ENCODE measurements at places on chromosomes 7 and 10.
A peak's percentile ranks its signal among the peaks of the same experiment; 100 is the strongest.

DNA sequence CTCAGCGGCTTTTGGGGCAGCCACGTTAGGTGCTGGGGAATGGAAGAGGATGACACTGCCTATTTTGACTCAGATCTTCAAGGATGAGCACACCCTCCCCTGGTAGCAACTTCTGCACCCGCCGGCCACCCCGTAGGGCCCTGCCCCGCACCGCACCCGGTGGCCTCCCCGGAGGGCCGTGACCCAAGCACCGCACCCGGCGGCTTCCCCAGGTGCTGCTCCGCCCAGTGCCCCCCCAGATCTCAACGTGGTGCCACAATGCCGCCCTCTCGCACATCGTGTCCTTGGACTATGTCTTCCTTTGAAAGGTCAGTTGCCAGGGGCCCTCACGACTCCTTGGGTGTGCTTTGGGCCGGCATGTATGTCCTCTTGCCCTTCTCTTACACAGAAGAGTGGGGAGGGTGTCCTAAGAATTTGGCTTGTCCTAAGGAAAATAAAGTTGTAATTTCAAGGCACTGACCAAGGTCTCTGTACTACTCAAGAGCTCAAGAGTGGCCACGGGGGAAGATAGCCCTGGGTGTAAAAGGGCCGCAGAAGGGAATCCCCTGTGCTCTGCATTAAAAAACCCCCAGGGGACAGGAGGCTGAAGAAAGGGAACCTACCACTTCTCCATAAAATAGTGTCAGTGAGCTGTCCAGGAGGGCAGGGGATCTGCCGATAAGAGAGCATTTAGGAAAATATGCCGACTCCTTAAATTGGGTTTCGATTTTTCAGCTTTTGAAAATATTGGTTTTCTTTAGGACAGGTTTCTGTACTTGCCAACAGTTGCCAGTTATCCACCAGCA lies 1.6 kb upstream of the LANCL2 start:
- no peak for DNase-seq

DNA sequence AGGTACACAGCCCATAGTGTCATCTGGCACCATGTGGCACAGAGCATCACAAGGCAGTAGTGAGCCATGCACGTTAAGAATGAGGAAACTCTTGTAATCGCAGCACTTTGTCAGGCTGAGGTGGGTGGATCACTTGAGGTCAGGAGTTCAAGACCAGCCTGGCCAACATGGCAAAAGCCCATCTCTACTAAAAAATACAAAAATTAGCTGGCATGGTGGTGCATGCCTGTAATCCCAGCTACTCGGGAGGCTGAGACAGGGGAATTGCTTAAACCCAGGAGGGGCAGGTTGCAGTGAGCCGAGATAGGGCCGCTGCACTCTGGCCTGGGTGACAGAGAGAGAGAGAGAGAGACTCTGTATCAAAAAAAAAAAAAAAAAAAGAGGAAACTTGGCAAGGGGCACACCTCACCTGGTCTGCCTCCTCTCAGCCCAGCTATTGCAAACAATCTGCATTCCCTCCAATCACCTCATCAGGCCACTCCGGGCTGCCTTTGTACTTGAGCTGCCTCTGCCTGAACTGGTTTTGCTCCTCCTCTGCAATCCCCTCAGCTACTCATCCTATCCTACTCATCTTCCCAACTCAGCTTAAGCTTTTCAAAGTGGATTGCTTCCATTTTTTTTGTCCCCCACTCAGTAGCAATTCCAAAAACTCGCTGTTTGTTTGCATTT lies 46.0 kb upstream of the OPTN start:
- DNase-seq: no peak

DNA sequence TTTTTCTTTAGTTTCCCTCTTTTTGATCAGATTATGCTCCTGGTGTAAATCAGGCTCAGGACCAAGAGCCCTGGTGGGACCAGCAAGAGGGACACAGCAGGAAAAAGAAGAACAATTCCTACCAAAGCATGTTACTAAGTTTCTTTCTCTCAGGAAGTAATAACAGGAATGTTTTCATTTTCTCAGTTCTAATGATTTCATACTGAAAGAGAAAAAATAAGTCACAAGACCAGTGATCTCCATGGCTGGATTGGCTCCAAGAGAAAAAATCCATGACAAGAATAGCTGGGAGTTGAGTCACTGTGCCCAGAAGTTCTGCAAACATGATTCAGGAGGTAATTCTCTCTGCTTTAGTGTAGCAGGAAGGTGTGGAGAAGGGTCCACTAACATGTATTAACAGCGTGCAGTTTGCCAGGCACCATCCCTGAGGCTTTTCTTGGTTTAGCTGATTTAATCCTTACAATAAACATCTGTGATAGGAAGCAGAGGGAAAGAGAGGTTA lies 23.8 kb upstream of the IFIT2 start:
- no peak for DNase-seq

- DNase-seq: no peak
Measured at GRCh38 chr7:25583621-25584020, 355.3 kb upstream of the NPVF start.

DNA sequence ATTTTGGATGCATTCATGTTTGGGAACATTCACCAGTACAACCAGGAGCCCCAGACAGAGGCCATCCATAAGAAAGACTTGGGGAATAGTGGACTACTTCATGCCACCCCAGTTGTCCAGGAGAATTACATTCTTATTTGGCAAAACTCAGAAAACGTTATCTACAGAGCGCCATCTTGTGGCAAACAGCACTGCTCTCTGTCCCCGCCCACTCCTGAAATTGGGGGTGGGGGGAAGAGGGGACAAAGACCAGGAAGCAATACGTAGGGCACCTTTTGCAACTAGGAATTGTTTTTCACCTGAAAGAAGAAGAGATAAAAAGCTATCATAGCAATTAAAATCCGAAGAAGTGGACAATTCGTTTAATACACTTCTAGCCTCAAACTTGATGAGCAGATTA lies 134.6 kb upstream of the MGMT start:
- DNase-seq: no peak

DNA sequence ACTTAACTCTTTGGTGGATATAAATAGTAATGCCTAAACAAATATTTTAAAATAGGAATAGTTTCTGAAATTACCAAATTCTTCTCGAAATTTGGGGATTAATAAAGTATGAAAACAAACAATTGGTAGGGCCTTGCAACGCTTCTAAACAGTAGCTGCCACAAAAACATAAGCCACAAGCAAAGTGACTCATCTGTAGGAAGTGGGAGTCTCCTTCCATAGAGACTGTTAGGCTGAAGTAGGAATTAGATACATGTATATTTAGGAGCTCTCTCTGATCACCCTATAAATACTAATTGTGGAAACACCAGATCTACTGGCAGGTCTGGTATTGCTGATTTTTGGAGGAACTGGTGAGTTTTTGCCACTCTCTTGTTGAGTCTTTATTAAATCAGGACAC lies 5.7 kb upstream of the LMOD2 start:
- no peak for DNase-seq

DNA sequence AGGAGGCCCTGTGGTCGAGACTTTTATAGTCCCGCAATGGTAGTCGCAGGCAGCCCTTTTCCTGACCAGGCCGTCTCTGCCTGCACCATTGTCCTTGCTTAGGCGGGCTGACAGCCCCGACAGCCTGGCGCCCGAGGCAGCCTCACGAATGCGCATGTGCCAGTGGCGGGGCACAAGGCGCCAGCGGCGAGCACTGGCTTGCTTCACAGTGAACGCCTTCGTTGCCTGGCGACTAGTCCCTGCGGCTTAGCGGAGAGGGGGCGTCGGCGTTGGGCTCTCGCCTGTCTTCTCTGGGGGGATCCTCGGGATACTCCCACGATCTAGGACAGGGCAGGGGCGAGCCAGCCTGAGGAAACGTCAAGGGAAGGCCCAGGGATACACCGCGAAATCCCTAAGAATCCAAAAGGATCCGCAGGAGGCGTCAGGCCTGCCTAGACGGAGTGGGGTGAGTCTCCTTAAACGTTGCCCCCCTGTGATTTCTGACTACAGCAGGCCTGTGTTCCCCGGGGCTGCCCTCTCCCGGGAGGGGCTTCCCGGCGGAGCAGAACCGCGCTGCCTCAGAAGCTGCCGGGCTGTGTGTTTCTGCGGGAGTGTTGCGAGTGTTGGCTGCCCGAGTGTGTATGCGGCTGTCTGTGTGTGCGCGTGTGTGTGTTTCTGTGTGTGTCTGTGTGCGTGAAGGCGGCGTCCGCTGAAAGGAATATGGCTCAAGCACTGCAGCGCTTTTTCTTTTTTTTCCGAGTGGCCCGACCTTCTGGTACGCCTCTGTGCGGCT lies 20.5 kb upstream of the ZNF273 start:
- peak; percentile 42 for DNase-seq

DNA sequence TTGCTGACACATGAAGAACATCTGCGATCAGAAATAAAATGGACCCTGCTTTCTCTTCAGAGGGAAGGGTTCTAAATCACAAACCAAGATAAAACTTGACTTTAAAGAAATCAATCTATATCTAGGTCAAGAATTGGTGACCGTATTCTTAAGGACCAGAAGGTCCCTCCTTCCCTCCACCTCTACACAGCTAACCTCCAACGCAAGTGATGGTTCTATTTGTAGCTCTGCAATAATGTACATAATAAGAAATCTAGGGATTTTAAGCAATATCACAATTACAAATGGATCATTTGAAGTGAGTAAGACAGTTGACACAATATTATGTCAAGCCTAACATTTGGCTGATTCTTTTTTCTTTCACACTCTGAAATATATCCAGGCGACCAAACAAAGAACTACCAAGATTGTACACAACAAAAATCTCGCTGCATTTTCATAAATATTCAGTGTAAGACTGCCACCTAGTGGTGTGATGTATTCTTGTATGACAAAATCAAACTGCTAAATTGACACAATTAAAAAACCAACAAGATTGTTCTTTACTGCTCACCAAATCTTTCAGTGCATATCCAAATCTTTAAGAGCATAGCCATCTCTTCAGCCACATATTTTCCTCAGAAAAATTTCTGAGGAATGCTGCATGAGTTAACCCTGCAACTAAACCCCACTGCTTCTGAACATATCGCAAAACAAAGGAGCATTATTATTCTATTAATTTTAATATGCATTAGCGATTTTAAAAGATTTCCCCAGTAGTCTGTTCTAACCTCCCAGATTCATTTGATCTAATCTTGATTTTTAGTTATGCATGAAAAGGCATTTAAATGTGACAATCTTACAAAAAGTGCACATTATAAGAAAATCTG lies 44.5 kb downstream of the ICA1 start:
- DNase-seq: no peak

DNA sequence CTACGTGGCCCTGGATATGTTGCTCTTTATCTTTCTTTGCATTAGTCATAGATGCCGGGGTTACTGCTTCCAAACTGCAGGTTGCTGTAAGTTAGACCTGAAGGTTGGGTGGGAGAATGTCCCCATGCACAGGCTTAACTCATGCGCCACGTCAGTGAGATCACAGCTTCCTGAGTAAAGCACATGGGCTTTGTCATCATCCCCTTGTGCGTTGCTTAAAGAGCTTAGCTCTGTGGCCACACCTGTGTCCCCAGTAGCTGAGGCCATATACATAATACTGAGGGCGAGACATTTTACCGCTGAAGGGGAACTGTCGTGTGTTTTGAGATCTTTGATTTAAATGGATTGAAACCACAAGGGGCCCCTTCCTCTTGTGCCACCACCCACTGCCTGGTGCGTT lies 45.8 kb upstream of the BTBD16 start:
- DNase-seq: no peak

- no peak for DNase-seq
Measured at GRCh38 chr7:14734839-14735321, 167.7 kb downstream of the DGKB start.

- DNase-seq: peak; percentile 76
Measured at GRCh38 chr7:127392182-127392565, 334 bp downstream of the ZNF800 start.

DNA sequence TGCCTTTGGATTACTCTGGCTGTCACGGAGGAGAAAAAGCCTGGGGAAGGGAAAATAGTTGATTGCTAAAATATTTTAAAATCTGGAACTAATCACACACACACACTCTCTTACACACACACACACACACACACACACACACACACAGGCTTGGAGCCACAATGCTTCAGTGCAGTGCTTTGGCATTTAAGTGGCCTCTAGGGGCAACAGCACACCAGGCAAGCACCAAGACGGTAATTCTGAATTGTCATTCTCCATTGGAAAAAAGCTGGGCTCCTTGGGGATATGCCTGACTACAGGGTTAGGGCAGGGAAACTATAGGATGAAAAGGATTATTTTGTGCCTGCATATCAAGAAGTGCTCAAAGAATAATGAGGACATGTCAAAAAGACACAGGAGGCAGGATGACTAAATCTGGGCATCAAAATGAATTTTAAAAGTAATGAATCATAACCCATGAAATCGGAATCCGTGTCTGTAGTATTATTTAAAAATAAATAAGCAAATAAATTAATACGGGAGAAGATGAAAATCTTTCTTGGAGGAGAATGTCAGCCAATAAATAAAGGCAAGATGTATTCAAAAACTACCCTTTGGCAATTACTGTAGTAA lies 30.4 kb upstream of the DDC start:
- DNase-seq: peak; percentile 41

DNA sequence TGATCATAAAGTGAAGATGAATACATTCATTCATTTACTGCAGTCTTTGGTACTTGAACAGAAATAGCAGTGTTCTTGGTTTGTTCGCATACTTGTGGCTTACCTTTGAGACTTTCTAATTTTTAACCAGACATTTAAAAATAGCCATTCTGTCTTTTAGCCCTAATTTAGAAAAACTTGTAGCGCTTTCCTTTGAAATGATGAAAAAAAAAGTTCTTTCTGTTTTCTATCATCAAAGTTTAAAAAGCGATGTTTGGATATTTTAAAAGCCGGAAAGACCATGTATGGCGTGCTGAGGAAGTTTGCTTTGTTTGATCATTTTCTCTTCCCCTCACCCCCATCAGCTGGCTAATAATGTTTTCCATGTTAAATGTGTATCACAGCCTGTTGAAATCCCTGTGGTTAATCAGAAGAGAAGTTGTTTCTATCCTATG lies 116.3 kb downstream of the CUX1 start:
- DNase-seq: no peak

DNA sequence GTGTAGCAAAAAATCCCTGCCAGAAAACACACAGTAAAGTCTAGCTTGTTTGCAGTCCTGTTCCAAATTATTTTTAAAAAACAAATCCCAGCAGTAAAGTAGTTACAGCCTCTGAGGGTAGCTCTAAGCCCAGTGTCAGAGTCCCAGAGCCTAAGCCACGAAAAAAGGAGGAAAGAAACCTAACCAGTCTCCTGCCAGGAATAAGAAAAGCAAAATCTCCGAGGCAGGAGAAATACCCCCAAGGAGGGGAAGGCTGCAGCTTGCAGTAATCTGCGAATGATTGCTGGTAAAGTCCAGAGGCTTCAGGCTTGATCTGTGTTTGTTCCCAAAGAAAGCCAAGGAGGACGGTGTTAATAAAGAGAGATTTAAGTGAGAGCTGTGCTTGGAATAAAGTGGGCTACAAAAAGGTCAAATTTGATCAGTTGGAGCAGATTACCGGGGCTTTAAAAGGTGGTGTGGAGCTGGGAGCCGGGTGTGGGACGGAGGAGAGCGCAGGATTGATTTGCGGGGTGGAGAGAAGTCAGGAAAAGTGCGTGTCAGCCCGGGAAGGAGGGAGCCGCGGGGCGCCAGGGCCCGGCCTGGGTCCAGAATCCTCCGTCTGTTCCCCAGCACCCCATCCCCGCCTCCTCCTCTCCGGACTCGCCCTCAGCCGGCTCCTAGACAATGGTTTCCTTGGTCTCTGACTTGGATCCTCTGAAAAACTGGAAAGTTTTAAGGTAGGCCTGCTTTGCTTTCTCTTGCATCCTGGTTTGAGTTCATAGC lies 219.4 kb upstream of the CELF2 start:
- DNase-seq: no peak

All from head of caudate nucleus (tissue), 42 donors.